ENCODE measurements at places on chromosomes 3 and 15.

DNA sequence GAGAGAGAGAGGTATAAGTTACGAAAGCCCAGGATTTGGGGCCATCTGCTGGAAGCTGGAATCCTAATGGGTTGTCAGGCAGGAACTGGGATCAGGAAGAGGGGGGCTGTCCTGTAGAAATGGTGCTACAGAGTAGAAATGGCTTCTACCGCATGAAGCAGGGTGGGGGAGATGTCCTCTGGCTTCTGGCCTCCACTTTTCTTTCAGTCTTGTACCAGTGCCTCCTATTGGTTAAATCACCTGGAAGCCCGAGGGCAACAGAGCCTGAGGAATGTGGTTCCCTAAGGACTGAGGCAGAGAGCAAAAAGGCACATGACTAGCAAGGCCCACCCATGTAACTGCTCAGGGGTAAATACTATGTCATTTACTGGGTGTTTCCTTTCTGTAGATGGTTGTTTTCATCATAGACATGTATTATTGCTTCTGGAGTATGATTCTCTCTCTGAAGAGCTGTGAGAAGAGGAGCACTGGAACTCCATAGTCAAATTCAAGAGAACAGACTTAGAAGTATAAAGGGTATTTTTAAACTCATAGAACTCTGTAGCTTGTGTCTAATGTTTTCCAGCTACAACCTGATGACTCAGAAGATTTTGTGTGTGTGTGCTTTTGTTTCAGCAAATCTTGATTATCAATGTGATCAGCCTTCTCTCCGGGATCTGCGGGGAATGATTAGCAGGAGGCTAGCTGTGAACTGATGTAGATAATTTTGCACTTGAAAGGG lies 20.2 kb upstream of the MITF start:
- no peak for DNase-seq

GRCh38 chr3:73249047-73249446 lies 187.6 kb downstream of the EBLN2 start:
- no peak for DNase-seq

GRCh38 chr15:73369154-73369694 lies 466 bp upstream of the HCN4 start:
- DNase-seq: no peak

GRCh38 chr15:34900748-34901147 lies 68.8 kb downstream of the AQR start:
- DNase-seq: no peak

DNA sequence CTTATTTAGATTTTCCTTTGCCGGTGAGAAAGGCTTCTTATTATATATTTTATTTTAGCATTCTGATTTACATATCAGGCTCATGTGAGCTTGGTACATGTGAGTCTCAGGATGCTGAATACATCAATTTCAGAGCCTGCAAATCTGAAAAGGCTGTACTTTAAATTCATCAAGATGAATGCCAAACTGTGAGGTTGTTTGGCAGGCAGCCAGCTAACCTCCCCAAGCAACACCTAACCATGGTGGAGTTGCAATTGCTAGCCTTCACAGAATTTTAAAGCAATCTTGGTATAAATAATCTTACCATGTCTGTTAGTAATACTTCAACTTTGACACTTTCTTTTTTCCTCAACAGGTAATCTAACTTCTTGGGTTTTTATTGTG lies 252.5 kb downstream of the CDIN1 start:
- DNase-seq: no peak

DNA sequence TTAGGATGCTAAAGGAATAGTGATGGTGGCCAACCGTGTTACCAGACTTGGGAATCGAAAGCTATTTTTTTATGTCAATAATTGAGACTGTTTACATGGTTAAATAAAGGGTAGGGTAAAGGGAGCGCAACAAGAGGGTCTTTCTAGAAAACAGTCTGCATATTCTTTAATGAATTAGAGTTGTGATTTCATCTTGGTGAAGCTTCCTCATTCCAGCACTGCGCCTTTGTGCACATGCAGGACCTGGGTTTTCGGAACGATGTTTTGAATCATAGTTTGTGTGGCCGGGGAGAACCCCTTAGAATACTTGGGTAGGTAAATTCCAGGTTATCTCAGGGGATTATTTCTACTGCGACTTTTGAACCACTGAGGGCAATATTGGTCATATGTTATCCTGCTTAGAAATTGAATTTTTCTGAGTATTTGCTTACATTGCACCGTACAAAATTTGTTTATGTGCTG lies 1.3 kb downstream of the PIK3CA start:
- DNase-seq: peak; percentile 41

Measured in GM06990 (cell line).